ENCODE measurements at places on chromosomes 7 and 10.

- DNase-seq: no peak
Measured at GRCh38 chr10:4609251-4609650, 216.8 kb upstream of the AKR1E2 start.

DNA sequence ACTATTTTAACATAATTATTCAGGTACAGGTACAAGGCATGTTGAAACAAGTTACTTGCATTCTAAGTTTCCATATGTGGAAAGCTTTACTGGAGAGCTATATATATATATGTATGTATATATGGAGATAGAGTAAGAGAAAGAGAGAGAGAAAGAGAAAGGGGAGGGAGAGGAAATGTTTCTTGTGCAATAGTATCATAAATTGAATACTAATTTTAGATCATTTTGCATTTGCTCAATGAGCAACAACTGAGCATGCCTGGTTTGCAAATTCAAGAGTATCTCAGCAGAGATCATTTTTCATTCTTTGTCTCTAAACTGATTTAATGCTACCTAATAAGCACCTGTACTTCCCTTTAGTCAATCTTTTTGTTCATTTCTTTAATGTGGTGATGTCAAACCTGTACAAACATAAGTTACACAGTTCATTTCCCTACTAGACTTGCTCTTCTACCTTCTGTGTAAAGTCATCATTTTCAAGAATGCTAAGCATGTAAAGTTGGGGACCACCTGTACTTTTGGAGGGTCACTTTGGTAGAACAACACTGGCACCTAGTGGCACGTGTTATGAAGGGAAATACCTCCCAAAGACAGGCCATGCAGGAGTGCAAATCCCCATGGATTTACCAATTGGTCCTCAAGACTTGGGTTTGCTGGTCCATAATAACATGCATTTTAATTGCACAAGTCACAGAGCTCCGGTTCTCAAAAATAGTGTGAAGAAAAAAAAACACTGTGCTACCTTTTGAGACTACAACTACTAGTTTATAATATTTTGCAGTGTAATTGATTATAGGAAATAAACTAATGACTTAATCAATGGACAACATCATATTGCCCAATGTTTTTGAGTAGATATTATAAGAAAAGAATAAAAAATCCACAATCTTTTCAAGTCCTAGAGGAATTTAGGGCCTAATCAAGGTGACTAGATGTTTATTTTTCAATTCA is 431.2 kb upstream of the IGFBP3 start:
- peak; percentile 85 for DNase-seq

- no peak for DNase-seq
Measured at GRCh38 chr7:14973712-14974428, 71.3 kb upstream of the DGKB start.

GRCh38 chr7:144995495-144995894 is 159.6 kb upstream of the TPK1 start:
- no peak for DNase-seq

GRCh38 chr10:85098835-85099521 is 770.6 kb downstream of the CCSER2 start:
- DNase-seq: no peak

All from fibroblast of pulmonary artery (primary cell).